ENCODE measurements at places on chromosomes 2 and 18.

- no peak for DNase-seq
These were observed 25.8 kb upstream of the RAB10 start for GRCh38 chr2:26008095-26008494.

GRCh38 chr2:237702441-237703391 lies 75.3 kb downstream of the LRRFIP1 start:
- DNase-seq: no peak

DNA sequence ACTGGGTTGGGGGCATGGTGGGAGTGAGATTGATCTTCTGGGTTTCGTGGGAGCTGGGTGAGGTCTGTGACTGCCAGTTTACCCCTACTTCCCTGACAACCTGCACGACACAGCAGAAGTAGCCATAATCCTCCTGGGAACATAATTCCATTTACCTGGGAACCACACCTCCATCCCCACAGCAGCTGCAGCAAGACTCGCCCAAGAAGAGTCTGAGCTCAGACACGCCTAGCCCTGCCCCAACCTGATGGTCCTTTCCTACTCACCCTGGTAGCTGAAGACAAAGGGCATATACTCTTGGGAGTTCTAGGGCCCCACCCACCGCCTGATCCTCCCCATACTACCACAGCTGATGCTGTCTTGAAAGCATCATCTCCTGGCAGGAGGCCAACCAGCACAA lies 43.8 kb downstream of the FLACC1 start:
- no peak for DNase-seq

GRCh38 chr18:80201739-80202138 lies 45.6 kb downstream of the PARD6G start:
- no peak for DNase-seq

DNA sequence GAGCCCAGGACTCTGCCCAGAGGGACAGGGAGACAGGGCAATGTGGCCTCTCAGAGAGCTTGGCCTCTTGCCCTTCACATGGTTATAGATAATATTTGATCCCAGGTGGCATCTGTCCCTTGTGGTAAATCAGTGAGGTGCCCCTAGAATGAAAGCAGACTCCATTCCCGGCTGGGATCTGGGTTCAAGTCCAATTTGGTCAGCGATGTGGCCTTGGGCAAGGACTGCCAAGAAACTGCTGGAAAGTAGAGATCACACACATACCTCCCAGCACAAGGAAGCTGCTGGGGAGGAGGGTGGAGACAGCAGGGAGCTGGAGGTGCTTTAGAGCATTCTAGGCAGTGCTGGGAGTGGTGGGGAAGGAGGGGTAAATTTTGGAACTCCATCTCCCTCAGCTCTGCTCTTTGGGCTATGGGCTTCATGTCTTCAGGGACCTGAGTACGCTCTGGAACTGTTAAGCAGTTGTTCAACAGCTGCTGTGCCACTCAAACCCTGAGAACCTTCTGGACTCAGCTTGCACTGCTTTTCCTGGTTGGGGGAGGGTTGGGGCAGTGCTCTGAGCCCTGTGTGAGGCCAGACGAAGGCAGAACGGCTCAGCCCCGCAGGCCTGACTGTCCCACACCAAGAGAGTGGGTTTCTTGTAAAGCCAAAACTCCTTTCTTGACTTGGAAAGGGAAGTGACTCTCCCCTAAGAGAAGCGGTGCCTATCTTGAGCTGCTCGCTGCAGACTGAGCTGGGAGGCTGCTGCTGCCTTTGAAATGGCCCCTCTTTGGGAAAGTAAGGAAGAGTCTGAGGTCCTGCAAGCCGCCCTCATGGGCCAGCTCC lies 23.0 kb downstream of the INPP5D start:
- no peak for DNase-seq

GRCh38 chr2:13009027-13009642 lies 292.4 kb downstream of the TRIB2 start:
- DNase-seq: no peak

DNA sequence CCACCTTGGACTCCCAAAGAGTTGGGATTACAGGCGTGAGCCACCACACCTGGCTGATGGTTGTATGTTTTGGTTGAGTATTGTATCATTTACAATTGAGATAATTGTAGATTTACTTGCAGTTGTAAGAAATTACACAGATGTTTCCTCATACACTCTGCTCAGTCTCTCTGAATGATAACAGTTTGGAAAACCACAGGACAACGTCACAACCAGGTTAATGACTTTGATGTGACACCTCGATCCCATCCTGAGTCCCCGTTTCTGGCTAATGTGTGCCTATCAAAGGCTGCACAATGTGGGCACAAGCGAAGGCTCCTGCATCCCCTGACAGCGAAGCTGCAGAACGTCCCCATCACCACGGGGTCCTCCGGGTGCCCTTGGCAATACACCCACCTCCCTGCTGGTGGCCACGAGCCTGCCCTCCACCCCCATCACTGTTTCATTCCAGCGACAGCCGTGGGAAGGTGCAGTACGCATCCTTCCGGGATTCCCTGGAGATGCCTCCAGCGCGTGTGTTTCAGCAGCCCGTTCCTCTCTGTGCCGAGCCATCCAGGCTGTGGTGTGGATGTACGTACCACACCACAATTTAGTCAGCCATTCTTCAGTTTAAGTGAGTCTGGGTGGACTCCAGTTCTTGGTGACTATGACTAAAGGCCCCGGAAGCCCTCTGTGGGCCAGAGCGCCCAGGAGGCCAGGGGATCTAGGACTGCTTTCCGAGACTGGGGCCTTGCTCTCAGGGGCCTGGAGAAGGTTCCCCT lies 4.3 kb upstream of the PDCD1 start:
- no peak for DNase-seq

- DNase-seq: no peak
These were observed 12.5 kb downstream of the MSTN start for GRCh38 chr2:190050001-190050400.

GRCh38 chr2:152094014-152094413 lies 4.8 kb downstream of the CACNB4 start:
- DNase-seq: no peak

- DNase-seq: no peak
These were observed 231.2 kb upstream of the FOSL2 start for GRCh38 chr2:28161466-28161865.

DNA sequence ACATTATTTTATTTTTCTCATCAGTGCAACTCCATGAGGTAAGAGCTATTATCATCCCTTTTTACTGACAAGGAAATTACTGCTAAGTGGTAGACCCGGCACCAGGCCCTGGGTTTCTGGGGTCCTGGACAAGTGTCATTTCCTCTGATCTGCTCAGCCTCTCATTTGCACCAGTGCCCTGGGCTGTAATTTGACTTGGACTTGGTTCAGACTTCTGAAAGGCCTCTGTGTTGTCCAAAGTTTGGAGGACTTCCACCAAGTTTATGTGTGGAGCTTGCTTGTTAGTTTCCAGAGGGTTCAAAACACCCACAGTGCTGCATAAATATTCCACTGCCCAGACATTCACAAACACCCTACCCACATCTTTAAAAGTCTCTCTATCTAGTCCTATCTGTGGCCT lies 44.0 kb upstream of the PPP1CB start:
- no peak for DNase-seq

GRCh38 chr18:76389716-76390115 lies 105.3 kb downstream of the ZNF516 start:
- DNase-seq: no peak

DNA sequence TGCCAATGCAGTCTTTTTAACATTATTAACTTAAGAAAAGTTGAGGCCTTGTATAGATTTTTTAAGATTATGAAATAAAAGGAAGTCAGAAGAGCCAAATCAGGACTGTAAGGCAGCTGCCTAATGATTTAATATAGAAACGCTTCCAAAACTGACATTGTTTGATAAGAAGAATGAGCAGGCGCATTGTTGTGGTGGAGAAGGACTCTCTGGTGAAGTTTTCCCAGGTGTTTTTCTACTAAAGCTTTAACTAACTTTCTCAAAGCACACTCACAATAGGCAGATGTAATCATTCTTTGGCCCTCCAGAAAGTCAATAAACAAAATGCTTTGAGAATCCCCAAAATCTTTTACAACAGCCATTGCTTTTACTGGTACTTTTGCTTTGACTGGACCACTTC lies 288.6 kb upstream of the FIGN start:
- no peak for DNase-seq

DNA sequence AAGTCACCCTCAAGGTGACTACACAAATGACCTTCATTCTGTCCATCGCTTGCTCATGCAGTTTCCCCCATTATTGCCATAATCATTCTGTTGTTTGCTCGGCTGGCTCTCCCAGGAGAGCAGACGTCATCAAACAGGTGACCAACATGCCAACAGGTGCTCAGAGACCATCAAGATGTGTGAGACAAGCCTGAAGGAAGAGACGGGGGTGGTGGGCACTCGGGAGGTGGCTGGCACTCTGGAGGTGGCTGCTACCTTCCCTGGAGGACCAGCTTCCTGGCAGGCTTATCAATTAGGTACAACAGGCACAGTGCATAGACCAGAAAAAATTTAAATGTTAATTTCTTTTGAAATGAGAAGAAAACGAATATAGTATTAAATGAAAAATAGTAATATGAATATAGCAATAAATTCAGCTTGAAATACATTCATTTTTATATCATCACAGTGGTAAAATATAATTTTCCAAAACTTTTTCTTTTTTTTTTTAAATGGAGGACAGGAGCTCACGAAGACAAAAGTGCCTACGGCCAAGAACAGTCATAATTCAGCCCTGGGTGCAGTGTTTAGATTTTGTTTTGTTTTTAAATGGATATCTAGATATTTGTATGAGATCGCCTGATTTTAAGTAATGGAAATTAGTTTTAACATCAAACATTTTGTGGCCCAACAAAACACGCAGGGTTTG lies 16.9 kb upstream of the HAAO start:
- no peak for DNase-seq

DNA sequence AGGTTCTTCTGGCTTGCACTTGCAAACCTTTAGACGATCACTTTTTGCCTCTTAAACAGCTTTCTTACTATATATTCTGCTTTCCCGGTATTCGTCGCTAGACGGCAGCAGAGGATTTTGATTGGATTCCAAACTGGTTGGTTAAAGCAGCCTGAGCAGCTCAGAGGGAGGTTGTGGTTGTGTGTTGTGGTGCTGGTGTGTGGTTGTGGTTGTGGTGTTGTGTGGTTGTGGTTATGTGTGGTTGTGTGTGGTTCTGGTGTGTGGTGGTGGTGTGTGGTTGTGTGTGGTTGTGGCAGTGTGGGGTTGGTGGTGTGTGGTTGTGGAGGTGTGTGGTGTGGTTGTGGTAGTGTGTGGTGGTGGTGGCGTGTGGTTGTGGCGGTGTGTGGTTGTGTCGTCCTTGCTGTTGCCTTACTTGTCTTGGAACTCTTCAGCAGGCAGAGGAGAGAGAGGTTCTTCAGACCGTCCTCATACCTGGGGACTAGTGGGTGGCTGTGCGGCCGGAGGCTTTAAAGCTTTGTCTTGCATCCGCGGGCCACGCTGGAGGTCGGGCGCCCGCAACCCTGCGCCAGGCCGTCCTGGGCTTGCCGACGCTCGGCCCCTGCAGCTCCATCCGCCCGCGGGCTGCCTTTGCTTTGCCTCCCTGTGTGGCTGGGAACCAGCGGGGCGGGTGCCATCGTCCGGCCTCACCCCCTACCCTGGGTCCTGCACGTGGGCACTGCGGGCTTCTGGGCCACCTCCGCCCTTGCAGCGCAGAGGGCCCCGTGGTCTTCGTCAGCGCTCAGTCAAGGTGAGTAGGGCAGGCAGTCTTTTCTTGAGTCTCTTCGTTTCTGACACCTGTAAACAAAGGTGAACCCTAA lies 190.8 kb downstream of the ARHGAP28 start:
- DNase-seq: no peak

- no peak for DNase-seq
These were observed 136.5 kb upstream of the HAAO start for GRCh38 chr2:42928692-42929545.

GRCh38 chr2:200797242-200797770 lies 14.4 kb upstream of the BZW1 start:
- DNase-seq: no peak

DNA sequence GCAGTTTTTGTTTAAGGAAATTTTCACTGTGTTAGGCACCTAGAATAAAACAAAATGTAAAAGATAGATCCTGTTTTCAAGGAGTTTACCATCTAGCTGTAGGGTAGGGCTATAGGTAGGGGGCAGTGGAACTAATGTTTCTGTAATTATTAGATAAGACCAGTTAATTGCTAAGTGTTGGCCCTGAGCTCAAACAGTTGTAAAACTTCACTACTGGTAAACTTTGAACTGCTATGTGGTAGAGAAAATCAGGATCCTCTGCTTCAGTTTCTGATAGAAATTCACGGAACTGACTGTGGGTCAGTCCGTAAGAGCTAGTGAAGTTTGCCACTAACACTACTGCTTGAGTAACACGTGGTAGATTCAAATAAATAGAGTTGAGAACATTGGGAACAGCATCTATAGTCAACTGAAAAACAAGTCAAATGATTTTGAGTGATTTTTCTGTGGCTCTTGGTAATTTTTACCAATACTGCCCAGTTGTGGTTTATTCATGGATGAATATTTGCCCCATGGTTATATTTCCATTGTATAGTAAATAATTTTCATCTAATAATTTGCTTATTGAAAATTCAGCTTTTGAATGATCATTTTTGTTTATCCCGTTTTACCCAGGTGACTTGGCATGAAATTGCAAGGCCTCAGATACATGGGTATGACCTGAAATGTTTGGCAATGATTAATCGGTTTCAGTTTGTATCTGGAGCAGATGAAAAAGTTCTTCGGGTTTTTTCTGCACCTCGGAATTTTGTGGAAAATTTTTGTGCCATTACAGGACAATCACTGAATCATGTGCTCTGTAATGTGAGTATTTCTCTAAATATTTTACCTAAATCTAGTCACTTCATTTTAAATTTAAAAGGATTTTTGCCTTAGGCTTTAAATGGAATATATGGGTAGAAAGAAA lies 26.4 kb downstream of the ELP2 start:
- no peak for DNase-seq

GRCh38 chr2:11160256-11160655 lies 5.0 kb downstream of the SLC66A3 start:
- DNase-seq: no peak

- DNase-seq: no peak
These were observed 690.7 kb downstream of the KCNJ3 start for GRCh38 chr2:155389224-155389623.

- DNase-seq: no peak
These were observed 17.2 kb downstream of the GPC1 start for GRCh38 chr2:240452462-240453256.

DNA sequence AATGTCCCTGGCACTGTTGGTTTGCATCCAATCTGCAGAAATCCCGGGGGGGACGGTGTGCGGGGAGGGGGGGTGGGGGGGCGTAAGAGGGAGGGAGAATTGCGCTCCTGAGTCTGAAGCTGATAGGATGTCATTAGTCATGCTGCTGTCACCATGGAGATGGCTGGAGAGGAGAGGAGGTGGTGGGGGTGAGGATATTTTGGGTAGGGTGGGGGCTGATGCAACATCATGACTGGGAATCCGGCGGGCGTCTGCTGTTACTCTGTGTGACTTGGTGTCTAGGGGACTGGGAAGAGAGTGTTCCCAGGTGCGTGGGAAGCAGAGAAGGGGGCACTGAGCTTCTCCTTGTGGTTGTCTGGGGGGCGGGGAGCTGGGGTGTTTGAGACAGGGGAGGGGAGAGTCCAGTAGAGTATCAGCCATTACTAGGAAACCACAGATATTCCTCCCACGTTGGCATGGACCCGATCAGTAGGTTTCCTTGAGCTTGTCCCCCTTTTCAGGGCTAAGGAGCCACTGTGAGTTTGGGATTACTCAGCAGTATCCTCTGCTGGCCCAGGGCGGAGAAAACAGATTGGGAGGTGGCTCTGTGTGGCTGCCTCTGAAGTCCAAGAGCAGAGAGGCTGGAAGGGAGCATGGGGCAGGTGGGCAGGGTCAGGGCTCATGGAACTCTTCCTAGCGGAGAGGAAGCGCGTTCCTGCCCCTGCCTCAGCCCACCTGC lies 18.9 kb downstream of the TET3 start:
- DNase-seq: no peak
